Stimulated activated CD4-positive, alpha-beta T cell treated with anti-CD3 and anti-CD28 coated beads, Interleukin-1b, Interleukin-23, amount 100 ng/mL, for 24 hours (primary cell): ENCODE measurements at places on chromosomes 7 and 10.
A peak's percentile ranks its signal among the peaks of the same experiment; 100 is the strongest.

- DNase-seq = no peak
These were observed 158.2 kb downstream of the ADARB2 start for GRCh38 chr10:1579141-1579491.

DNA sequence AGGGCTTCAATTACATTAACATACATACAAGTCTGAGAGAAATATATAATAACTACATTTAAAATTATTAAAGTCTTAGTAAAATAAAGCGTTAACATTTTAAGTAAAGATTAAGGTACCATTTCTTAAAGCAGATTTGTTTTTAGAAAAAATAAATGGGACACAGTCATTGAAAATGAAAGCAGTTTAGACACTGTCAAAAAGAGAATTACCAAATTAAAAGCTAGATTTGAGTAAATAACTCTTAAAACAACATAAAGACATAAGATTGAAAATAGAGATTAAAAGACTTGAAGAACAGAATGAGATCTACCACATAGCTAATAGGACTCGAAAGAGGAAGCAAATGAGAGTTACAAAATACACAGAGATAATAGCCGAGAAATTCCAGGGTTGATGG is 562.2 kb upstream of the FOXK1 start:
- DNase-seq = no peak

DNA sequence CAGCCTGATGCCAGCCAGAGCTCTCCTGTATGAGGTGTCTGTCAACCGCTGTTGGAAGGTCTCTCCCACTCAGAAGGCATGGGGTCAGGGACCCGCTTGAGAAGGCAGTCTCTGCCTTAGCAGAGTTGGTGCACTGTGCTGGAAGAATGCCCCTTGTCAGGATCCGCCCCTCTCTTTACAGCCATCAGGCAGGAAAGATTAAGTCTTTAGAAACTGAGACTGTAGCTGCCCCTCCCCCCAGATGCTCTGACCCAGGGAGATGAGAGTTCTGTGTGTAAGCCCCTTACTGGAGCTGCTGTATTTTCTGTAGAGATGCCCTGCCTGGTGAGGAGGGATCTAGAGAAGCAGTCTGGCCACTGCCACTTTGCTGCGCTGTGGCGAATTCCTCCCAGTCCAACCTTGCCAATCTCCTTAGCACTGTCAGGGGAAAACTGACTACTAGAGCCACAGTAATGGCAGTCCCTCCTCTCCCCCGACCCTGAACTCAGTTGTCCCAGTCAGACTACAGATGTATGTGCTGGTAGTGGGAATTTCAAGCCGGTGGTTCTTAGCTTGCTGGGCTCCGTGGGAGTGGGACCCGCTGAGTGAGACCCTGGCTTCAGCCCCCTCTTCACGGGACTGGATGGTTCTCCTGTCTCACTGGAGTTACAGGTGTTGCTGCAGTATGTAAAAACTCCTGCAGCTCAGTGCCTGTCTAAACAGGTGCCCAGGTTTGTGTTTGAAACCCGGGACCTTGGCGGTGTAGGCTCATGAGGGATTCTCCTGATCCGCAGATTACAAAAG is 285.5 kb upstream of the ZWINT start:
- DNase-seq = no peak

DNA sequence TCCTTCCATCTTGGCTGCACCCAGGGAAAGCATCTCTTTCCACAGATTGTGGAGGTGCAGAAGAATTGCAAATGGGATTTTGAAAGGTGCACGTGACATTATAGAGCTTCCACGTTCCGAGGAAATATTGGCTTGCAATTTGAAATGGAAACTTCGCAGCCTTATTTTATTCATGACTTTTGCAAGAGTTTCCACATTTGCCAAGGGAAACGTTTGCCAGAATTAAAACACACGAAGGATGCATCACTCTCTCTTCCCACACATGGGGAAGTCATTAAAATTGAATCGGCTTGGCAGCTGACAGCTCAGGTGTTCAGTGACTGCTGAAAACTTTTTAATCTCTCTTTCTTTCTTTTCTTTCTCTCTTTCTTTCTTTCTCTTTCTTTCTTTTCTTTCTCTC is 475.4 kb upstream of the IGFBP3 start:
- DNase-seq = no peak

DNA sequence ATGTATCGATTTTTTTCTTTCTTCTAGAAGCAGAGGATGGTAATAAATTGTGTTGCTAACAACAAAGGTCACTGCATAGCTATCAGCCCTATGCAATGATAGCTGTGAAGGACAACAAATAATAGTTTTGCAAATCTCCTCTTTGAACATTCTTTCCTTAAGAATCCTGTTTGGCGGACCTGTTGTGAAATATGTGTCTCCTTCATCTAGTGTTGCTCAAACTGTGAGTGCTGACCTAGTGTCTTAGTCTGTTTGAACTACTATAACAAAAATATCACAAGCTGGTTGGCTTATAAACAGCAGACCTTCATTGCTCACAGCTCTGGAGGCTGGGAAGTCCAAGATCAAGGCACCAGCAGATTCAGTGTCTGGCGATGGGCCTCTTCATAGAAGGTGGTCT is 53.7 kb downstream of the CAV1 start:
- DNase-seq = no peak

DNA sequence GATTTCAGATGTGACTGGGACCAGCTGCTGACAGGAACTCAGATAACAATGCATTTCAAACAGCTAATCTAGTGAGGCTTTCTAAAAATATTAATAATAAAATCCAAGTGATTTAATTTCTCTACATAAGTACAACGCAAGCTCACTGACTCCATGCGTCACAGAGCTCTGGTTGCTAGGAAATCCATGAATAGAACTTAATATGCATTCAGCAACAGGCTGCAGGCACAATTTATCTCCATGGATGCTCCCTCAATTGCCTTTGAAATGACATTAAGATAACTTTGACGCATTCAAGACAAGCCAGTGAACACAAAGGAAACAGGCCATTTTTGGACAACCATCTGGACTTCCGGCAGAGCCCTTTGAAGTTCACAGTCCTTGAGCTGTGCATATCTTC is 118.7 kb upstream of the COL1A2 start:
- no peak for DNase-seq

DNA sequence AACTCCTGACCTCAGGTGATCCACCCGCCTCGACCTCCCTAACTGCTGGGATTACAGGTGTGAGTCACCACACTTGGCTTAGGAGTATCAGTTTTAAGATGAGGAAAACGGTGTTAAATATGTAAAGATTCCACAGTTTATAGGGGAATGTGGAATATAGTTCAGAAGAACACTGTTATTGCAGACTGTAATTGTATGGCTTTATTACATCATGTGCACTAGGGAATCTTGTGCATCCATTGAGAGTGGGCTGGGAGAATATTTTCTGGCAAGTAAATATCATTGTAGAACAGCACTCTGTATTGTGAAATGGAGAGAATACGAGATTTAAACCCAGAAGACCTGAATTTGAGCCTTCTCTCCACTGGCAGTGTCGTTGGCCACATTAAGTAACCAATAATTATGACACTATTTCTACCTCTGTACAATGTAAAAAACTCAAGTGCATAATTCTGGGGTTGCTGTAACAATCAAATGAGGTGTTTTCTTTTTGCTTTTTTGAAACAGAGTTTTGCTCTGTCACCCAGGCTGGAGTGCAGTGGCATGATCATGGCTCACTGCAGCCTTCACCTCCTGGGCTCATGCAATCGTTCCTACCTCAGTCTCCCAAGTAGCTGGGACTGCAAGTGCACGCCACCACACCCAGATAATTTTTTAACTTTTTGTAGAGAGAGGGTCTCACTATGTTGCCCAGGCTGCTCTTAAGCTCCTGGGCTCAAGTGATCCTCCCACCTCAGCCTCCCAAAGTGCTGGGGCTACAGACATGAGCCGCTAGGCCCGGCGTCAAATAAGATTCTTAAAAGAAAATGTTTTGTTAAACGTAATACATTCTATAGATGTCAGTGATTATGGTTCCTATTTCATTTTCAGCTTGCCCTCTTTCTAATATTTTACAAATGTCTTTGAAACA is 12.0 kb upstream of the PARD3 start:
- no peak for DNase-seq

GRCh38 chr10:76091926-76092325 is 660.5 kb downstream of the LRMDA start:
- DNase-seq = no peak

DNA sequence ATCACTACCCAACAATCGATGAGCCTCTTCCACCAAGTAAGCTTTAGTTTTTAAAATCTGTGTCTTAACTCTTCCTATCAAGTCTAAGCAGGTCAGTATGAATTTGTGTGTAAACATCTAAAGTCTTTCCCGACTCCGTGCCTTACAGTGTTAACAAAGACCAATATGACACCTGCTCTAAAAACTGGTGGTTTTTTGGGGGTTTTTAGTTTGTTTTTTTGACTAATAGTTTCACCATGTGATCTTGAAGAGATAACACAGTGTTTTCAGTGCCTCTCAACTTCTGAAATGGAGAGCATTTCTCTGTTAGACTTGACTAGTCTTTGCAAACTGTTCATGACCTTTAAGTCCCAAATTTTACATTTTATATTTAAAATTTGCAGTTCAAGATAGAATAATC is 132.0 kb upstream of the STK17A start:
- DNase-seq = no peak

- no peak for DNase-seq
These were observed 29.4 kb downstream of the PHTF2 start for GRCh38 chr7:77827999-77828398.

DNA sequence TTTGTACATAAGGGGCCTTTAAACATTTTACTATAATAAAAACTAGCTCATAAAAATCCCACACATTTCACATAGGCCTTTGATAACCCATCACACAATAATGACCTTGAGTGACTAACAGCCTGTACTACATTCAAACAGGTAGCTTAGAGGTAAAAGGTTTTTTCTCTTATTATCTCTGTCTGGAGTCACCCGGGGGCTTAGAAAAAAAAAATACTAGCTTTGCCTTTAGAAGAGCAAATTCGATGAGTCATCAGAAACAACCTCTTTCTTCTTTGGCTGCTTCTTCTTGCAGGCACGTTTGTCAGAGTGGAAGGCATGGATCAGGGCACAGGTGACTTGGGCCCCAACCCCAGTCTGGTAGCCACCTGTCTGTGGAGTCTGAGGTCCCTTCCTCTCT is 43.4 kb upstream of the ADO start:
- no peak for DNase-seq

DNA sequence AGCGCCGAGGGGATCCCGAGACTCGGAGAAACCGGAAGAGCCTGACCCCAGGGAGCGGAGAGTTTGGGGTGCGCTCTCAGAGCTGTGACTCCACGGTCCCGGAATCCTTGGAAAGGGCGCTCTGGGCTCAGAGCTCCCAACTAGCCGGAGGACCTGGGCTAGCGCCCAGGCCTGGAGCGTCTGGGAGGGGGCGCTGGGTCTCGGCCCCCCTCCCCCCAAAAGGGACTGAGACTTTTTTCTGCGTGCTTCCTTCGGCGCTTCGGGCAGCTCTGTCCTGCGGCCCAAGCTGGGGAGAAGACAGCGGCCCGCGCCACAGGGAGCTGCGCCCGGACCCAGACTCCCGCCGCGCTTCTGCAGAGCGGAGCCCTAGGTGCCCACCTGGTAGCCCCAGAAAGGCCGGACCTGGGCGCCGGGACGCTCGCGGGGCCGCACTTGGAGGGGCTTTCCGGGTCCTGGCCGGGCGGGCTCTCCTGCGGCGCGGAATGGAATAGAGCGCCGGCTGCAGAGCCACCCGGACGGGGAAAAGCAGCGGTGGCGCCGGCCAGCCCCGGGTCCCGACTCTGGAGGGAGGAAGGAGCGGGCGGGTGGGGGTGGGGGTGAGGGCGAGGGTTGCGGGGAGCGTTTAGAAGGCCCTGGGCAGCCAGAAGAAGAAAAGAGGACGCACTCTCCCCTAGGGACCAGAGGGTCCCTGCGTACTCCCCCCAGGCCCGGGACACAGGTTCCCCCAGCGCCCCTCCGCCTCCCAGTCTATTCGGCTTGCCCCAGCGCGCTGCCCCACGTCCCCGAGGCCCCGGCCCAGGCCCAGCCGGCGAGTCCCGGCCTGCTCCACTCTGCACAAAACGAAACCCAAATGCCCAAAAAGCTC is 4.7 kb downstream of the ZNF503 start:
- no peak for DNase-seq

- DNase-seq = no peak
These were observed 9.9 kb upstream of the SPAG6 start for GRCh38 chr10:22335173-22335933.

- DNase-seq = no peak
These were observed 124.6 kb downstream of the PARD3 start for GRCh38 chr10:34690383-34691049.

DNA sequence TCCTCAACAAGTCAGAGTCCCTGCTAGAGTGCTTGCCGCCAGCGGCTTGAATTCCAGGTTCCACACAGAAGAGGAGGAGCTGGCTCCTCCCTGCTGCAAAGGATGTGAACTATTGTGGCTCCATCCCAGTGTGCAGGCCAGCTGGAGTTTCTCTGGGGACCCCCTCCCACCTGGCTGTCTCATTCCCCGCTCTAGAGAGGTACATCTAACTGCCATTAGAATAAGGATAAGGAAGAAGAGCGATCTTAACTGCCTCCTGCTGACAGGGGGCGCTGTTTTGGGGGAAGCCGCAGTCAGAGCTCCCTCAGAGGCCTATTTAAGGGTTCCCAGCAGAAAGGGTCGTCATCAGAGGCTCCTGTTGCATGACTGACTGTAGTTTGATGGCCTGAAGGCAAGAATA is 40.8 kb upstream of the HECW1 start:
- DNase-seq = no peak

- no peak for DNase-seq
These were observed 9.3 kb downstream of the ZNF212 start for GRCh38 chr7:149248777-149249176.

DNA sequence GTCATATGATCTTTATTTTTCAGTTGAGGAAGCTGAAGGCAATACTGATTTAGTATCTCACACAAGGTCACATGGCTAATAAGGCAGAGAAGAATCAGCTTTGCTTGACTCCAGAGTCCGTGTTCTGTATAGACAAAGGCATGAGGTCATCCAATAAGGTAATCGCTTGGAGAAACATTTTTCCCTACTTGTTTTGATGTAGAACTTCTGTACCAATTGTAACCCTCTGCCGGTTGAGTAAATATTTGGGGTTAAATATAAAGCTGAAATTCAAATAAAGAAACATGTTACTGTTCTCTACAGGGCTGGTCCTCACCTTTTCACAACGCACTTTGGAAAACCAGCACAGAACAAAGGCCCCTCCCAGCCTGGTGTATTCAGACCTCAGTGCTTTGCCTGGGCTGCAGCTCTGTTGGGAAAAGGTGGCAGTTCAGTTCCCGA is 83.0 kb upstream of the INSYN2A start:
- no peak for DNase-seq

- no peak for DNase-seq
These were observed 145.9 kb downstream of the CREB5 start for GRCh38 chr7:28558236-28558635.

GRCh38 chr7:38369816-38370493 is 96.5 kb upstream of the TARP start:
- peak; percentile 78 for DNase-seq

DNA sequence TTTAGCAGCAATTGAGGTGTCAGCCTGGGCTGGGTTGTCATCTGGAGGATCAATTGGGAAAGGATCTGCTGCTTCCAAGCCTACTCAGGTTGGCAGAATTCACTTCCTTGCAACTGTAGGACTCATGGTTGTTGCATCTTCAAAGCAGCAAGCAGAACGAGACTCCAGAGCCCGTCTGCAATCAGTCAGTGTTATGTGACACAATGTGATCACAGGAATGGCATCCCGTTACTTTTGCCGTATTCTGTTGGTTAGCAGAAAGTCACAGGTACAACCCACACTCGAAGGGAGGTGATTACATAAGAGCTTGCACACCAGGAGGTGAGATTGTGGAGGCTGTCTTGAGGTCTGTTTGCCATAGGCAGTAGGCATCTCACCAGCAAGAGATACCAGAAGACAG is 15.4 kb upstream of the LYZL1 start:
- DNase-seq = no peak
